Activated T-helper 1 cell treated with anti-CD3 and anti-CD28 coated beads, Interleukin-2, amount 50 U/mL, for 16 hours (primary cell): ENCODE measurements at places on chromosomes 13 and 19.

DNA sequence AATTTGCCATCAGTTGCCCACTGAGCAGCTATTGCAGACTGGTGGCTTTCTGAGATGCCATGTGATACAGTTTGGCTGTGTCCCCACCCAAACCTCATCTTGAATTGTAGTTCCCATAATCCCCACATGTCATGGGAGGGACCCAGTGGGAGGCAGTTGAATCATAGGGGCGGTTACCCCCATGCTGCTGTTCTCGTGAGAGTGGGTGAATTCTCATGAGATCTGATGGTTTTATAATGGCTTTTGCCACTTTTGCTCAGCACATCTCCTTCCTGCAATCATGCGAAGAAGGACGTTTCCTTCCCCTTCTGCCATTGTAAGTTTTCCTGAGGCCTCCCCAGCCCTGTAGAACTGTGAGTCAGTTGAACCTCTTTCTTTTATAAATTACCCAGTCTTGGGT lies 34.8 kb upstream of the ANKRD10 start:
- no peak for DNase-seq

- DNase-seq = no peak
These were observed 3.7 kb downstream of the GGACT start for GRCh38 chr13:100584896-100585295.

DNA sequence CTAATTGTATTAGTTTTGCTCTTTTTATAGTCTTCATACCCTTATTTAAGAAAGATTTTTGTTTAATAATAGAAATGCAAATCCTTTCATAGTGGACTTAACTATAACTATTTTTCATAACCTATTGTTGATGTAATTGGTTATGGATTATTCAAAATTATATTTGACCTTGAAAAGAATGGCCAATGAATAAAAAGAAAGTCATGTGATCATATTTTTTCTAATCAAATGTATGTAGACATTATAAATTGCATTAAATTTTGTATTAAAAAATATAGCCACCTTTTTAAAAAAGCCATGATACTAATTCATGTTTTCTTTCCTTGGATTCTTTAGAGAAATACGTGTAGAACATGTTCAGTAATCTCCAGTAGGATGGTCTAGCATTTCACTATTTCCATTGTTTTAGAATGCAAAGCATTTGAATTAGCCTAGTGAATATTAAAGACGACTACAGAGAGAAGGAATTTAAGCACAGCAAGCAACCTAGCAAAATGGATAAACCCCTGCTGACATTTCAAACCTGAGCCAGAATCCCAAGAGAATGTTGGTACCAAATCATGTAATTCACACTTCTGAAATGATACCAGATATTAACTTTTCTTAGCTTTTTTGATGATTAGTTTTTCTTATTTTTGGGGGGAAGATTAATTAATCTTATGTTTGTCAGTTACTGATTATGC lies 1297.4 kb upstream of the MIR17HG start:
- DNase-seq = no peak

DNA sequence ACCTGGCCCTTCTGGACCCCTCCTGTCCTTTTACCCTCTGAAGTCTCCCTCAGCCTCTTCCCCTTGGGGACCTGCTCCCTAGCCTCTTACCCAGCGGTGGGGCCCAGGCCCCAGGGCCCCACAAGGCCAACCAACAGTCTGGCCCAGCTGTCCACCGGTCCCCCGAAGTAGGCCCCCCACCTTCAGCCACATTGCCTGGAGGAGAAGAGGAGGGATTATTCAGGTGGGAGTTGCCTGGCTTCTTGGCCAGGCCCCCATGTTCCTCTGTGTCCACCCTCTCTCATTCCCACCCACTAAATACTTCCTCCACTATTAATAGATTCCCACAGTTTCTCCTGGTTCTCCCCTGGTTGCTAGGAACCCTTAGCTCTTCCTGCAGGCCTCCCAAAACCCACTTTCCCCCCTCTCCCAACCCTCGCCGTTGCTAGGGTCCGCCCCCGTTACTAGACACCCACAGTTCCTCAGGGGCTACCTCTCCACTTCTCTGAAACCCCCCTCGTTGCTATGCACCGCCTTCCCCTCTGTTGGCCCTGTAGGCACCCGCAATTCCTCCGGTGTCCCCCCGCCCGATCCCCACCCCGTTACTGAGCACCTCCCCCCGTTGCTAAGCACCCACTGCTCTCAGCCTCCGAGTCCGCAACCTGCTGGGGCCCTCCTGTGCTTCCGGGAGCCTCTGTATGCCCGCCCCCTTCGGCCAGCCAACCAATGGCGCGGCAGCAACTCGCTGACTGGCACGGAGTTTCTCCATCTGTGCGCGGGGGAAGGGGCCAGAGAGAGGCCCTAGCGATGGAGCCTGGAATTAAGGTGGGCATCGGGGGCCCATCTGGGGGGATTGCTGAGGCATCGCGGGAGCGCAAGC lies 2.0 kb downstream of the COQ8B start:
- DNase-seq = peak; percentile 85

DNA sequence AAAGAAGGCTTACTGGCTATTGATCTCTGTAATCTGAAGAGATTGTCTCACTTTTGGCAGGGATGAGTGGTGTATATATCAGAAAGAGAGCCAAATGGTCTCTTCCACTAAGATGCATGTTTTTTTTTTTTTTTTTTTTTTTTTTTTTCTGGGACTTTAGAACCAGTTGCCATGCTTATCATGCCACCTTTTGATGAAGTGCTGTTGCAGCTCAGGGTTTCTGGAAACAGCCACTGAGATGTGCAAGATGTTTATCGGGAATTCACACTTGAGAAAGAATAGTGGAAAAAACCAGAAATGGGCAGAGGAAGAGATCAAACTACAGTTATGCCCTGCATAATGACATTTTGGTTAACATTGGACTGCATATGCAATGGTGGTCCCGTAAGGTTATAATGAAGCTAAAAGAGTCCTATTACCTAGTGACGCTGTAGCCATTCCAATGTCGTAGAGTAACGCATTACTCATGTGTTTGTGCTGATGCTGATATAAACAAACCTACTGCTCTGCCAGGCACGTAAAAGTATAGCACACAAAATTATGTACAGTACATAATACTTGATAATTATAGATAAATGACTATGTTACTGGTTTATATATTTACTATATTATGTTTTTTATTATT lies 121.0 kb downstream of the KLF5 start:
- no peak for DNase-seq

- no peak for DNase-seq
These were observed 21.5 kb downstream of the DIS3 start for GRCh38 chr13:72760189-72760588.

DNA sequence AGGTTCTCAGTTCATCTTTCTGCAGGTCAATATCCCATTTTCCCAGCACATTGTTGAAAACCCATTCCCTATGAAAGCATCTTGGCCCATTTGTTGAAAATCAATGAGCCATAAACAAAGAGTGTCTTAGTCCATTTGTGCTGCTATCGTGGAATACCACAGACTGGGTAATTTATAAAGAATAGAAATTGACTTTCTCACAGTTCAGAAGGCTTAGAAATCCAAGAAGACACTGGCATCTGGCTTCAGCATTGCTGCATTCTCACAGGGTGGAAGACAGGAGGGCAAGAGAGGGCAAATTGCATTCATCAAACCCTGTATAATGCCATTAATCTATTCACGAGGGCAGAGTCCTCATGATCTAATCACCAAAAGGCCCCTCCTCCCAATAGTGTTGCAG lies 34.1 kb downstream of the ZNF823 start:
- no peak for DNase-seq

GRCh38 chr19:39423258-39424086 lies 11.0 kb downstream of the PLEKHG2 start:
- DNase-seq = no peak

DNA sequence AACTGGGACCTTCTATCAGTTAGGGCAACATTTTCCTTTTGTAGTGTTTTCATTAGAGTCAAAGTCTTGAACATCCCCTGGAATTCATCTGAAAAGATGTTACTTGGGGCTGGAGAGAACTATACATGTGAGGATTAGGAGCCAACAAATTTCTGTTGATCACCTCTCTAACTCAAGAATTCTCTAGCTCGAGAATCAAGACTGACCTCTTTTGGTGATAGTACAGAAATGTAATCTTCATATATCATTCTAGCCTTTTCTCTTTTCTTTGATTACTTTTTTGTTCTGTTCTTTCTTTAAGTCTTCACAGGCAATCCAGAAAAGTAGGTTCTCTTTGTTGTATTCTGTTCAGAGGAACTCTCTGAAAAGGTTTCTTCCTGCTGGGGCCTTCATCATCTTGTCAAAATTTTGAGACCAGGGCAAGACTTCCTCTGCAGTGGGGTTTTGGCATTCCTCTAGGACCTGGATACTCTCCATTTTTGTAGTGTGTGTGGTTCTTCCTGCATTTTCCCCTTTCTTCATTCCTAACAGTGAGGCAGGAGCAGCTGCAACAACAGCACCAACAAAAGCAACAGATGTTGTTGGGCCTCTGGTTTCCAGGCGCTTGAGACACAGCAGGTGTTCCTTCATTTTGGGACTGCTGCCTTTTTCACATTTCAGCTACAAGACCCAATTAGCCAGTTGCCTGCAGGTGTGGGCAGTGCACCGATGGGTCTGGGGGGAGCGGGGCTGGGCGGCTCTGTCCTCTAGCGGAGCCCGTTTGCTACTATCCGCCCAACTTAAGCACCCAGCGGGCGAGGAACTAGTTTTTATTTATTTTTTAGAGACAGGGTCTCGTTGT lies 26.2 kb downstream of the ELF1 start:
- no peak for DNase-seq

GRCh38 chr13:75771818-75772217 lies 135.7 kb downstream of the LMO7 start:
- DNase-seq = no peak

DNA sequence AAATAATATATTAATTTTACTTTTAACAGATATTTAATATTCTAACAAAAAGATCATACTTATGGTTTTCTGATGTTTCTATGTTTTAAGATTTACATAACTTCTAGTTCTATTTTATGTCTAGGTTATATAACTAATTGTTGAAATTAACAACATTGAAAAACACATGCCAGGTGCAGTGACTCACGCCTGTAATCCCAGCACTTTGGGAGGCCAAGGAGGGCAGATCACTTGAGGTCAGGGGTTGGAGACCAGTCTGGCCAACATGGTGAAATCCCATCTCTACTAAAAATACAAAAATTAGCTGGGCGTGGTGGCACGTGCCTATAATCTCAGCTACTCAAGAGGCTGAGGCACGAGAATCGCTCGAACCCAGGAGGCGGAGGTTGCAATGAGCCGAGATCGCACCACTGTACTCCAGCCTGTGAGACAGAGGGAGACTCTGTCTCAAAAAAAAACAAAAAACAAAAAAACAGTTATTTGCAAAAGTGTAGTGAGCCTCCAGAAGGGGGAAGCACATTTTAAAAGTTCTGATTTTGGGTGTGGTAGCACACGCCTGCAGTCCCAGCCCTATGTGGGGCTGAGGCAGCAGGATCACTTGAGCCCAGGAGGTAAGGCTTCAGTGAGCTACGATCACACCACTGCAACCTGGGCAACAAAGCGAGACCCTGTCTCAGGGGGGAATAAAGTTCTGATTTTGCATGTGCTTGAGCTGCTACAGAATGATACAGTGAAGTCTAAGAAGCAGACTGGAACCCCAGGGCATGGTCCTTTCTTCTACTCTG lies 18.7 kb downstream of the MIPEP start:
- DNase-seq = no peak

GRCh38 chr13:107421951-107422350 lies 793.4 kb downstream of the LIG4 start:
- no peak for DNase-seq

DNA sequence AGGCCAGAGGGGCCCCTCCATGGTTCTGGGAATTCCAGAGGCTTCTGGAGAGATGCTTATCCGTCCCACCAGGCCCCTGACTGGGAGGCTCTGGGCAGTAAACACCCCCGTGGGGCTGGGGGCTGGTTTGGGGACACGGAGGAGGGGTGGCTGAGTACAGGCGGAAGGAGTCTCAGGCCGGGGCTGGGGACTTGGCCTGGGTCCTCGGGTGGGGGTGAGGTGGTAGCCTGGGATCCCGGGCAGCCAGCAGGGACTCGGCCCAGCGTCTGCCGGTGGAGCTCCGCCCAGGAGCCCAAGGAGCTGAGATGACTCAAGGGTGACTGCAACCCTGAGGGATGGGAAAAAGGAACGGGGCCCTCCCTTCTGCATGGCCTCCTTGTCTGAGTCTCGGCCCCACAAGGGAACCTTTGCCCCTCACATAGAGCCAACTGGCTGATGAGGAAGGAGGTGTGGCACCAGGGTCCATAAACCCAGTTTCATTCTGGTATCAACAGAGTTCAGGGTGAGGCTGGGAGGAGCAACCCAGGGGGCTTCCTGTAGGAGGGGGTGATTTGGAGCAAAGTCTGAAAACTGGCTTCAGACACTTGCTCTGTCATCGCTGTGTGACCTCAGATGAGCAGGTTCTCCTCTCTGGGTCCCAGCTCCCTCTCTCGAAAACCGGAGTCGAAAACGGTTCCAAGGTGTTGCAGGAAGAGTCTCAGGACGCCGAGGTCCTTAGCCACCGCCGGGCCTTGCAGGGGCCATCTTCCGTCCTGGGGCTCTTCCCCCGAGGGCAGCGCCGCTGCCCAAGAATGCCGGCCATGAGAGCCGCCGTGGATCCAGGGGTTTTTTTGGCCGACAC lies 809 bp downstream of the MISP start:
- no peak for DNase-seq
